ENCODE measurements at places on chromosomes 3 and 15.

DNA sequence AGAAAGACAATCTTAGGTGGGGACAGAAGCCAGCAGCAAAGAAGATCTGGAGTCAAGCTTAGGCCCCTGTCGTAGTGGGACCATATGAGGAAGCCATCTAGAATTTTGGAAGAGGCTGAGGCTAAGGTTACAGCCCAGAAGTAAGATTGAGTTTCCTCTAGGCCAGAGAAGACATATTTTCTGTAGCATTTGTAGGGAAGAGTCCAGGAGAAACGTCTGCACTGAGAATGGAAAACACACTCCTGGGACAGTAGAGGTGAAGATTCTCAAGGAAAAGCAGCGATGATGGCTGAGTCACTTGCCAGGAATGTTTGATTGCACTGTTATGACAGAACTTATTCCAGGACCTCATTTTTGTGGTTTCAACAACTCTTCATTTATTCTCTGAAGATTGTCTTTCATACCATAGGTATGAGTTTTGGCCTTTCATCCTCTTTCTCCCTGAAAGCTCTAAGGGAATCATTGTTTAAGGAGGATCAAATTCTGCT, 107.2 kb downstream of the GTPBP8 start:
- DNase-seq: no peak

- DNase-seq: no peak
These were observed 185.9 kb upstream of the CADM2 start for GRCh38 chr3:84772841-84773240.

DNA sequence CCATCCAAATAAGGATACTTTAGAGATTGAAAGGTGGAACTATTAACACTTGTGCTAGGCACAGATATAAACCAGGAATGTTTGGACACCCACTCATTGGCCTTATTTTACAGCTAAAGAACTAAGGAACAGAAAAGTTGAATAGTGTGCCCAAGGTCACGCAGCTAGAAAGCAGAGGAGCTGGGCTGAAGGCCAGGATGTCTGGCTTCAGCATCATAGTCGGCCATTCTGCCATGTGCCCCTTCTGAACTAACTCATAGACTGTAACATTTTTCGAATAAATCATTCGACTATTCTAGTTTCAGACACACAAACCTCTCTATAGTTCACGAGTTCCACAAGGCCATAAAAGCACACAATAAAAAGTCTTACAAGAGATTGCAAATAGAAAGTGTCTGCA, 71.1 kb downstream of the SUMF1 start:
- no peak for DNase-seq

- DNase-seq: no peak
These were observed 38.5 kb downstream of the EPHA6 start for GRCh38 chr3:96852849-96853248.

DNA sequence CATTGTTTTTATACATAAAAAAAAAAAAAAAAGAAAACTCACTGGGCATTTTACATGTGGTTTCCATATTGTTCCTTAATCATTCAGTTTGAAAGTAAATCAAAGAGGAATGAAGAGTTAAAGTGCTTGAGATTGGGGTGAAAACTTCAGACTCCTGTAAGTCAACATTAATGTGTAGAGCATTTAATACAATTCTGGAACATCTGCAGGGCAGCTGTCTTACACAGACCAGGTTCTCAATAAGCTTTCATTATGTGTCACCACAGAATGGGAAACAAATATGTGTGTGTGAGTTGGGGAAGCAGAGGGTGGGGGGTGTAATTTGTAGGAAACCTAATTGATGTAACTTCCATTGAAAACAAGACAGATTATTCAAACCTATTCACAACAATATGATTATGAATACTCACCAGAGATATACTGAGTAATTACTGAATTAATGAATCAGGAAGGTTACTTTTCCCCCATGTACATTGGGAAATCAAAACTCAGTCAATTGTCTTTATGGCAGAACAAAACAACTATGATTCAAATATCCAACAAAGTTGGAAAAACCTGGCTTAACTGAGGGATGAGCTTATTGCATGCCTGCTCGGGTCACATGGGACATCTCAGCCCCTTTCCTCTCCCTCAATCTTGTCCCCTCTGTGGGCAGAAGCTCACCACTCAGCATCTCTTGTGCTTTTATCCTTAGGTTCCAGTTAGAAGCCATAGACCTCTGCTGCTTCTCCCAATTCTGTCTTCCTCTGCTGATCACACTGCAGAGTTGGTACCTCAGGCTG, 281.2 kb upstream of the THBS1 start:
- no peak for DNase-seq

DNA sequence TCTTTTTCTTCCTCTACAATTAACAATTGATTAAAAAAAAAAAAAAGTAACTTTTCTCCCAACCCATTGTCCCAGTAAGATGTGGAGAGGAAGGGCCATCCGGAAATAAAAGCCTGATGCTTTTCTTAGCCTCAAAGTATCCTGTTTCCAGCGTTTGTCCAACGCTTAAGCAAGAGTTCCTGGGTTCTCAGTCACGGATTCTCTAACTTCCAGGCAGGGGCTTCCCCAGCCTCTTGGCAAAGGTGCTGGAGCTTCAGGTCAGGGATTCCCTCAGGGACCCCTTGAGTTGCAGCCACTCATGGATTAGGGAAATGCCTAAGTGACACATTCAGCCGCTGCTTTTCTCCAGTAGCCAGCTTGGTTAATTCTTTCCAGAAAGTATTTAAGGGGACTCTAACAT, 22.3 kb upstream of the C2CD4B start:
- DNase-seq: no peak

DNA sequence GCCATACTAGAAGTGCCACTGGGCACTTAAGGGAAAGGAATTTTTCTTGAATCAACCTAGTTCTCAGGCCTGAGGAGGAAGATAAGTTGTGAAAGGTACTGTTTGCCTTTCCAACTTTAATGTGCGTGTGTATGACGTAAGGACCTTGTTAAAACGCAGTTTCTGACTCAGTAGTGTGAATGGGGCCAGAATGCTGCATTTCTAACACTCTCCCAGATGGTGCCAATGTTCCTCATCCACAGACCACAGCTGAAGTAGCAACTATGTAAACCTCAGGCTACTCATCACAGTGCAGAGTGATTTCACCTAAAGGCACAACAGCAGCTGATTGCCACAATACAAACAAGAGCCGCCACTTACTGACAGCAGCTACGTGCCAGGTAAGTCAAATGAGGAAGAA, 103.6 kb downstream of the OTOL1 start:
- no peak for DNase-seq

GRCh38 chr3:121914081-121914998, 20.1 kb downstream of the SLC15A2 start:
- DNase-seq: no peak

- DNase-seq: no peak
These were observed 107.9 kb upstream of the SATB1 start for GRCh38 chr3:18533039-18533438.

DNA sequence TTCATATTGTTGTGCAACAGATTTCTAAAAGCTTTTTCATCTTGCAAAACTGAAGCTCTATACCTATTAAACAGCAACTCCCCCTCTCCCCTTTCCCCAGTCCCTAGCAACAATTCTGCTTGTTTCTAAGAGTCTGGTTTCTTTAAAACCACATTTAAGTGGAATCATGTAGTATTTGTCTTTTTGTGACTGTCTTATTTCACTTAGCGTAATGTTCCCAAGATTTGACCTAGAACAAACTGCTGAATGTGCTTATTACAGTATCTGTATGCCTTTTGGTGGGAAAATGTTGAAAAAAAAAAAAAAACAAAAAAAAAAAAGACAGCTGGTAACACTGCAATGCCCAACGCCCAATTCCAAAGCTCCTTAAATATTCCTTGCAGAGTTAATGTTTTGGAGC, 19.5 kb upstream of the SPESP1 start:
- DNase-seq: no peak

DNA sequence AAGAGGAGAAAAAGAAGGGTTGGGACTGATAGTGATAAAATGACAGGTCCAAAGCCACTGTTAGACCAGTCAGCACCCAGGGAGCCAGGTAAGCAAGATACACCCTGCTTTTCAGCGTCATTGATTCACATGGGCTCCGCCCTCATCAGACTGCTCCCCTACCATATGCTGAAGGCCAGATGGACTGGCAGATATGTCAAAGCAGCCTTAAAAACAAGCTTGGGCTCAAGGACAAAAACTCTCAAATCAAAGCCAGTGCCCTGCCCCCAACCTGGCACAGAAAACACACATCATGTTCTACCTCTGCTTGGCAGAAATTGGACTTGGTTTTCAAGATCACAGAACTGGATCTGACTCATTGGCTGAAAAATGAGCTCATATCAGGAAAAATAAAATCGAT, 33.4 kb downstream of the SH3BP5 start:
- DNase-seq: no peak

DNA sequence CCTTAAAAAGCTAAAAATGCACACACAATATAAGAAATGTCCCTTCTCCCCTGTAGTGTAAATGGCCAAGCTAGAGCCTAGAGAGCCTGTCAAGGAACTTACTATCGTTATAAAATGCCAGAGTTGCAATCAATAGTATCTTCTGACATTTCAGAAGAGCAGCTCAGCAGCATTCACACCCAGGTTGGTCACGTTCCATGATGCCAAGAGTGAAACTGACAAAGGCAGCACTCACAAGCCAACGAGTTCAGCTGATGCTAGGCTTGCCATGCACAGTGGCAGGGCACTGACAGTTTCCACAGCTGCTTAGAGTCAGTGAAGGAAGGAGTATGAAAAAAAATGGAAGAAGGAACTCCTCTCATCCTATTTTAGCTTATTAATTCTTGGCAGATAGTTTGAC, 331.4 kb upstream of the CCDC54 start:
- no peak for DNase-seq

GRCh38 chr3:95408464-95408862, 1345.6 kb downstream of the NSUN3 start:
- no peak for DNase-seq

GRCh38 chr3:53833053-53833645, 13.1 kb downstream of the CHDH start:
- DNase-seq: no peak

DNA sequence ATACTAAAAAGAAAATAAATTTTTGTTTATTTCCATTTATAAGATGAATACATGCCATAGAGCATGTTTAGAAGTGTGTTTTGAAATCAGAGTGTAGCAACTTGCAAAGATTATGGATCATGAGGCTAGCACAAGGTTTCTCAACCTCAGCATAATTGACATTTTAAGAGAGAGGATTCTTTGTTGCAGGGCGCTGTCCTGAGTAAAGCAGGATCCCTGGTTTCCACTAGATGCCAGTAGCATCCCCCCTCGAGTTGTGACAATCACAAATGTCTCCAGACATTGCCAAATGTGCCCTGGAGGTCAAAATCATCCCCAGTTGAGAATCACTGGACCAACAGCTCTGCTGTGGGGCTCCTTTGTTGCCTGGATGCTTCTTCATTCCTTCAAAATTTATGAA, 128.5 kb upstream of the RBMS3 start:
- no peak for DNase-seq

- no peak for DNase-seq
These were observed 101.0 kb upstream of the CPNE4 start for GRCh38 chr3:132135628-132136333.

- DNase-seq: no peak
These were observed 19.0 kb downstream of the SPG21 start for GRCh38 chr15:64970698-64971097.

- DNase-seq: no peak
These were observed 139.3 kb downstream of the PLCH1 start for GRCh38 chr3:155605571-155605970.

DNA sequence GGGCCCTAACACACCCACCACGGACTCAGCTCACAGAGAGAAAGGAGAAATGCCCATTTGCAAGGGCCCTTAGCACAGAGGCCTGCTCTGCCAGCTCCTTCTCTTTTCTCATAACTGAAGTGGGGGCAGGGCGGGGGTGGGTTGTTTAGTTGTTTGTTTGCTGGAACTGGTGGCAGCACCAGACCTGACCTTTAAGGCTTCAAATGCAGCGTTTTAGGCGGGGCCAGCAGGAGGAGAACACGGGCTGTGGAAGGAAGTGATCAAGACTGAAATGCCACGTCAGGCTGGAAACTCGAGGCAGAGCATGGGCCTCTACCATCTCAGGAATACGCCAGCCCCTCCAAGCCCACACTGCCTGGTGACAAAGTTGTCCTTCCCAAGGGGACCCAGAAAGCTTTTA, 9.3 kb downstream of the CACNA2D2 start:
- DNase-seq: no peak

DNA sequence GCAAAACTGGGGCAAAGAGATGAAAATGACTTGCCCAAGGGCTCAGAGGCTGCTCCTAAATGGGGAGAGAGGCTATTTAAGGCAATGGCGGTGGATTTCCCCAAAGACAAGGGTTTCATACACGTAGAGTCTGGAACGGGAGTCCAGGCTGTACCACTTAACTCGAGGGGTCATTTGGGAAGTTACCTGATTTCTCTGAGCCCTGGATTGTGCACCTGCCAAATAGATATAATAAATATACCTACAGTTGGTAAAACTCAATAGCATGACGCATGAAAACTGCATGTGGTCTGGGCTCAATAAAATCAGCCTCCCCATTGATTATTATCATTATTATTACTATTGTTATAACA, 1.3 kb upstream of the ITPR1 start:
- DNase-seq: no peak

DNA sequence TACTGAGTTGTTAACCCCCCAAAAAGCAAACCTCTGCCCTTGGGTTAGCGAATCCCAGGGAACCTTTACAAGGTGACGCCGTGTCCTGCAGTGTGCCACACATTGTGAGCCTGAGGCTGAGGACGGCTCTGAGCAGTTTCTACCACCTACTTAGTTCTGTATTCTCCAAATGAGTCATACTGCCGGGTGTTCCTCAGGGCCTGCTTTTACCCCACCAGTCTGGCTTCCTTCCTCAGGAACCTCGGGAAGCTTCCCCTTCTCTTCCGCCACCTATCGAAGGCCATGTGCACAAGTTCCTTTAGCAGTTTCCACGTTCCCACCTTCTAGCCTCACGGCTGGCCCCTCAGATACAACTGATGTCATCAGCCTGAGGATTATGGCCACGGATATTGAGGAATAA, 384.0 kb upstream of the TPM1 start:
- DNase-seq: no peak

- no peak for DNase-seq
These were observed 28.6 kb upstream of the VGLL4 start for GRCh38 chr3:11672363-11672762.

DNA sequence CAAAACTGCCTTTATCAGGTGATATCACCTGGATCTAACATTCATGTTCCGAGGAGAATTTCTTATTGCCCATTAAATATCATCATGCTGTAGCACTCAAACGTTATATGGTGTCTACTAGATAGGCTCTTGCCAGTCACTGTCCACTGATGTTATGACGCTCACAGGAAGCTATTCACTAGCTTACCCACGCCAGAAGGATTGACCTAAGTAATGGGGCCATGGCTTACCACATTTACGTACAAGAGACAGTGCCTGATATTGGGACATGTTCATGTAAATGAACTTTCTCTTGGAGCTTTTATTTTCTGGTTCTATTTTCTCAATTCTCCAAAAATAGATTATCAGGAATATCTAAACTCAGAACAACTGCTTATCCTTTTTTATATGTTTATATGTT, 91.7 kb upstream of the NAALADL2 start:
- no peak for DNase-seq

- DNase-seq: no peak
These were observed 36.1 kb upstream of the SPESP1 start for GRCh38 chr15:68894208-68894607.
